Stimulated activated CD8-positive, alpha-beta memory T cell treated with anti-CD3 and anti-CD28 coated beads, Interleukin-7, amount 100 ng/mL, for 4 hours (primary cell): ENCODE measurements at places on chromosomes 16 and 17.

- no peak for DNase-seq
Measured at GRCh38 chr16:57240851-57241250, 4.2 kb upstream of the ARL2BP start.

GRCh38 chr16:88516601-88517061 is 53.6 kb upstream of the ZC3H18 start:
- no peak for DNase-seq

DNA sequence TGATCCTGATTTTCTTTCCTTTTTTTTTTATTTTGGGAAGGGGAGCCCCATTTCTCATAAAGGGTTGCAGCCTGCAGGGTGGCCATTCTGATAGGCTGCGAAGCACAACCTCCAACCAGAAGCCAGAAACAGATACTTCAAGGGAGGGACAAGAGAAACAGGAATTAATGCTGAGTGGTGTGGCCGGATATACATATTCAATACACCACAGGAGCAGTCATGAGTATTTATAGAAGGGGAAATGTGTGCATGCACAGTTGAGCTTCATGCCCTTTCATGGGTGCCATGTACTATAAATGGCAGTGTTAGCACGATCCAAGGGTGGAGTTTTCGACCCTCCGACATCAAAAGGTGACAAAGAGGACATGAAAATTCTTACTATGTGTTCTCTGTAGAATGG is 320.8 kb downstream of the CBLN1 start:
- no peak for DNase-seq

- no peak for DNase-seq
Measured at GRCh38 chr16:81140930-81141780, 45.0 kb upstream of the GCSH start.

DNA sequence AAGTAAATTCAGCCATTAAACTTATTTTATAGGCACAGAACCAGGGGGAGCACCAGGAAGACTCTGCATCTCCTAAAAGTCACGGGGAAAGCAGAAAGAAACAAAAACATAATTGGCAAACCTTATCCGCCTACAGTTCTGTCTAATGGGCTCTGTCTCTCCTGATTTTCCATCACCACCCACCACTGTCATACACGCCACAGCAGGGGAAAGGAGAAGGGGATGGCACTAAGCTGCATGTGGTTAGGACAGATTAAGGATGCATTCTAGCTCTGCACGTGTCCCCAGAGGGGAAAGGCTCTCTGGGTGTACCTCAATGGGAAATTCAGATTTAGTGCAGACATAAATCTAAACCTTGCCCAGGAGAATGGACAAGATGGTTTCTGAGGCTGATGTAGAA is 359.8 kb downstream of the TMEM114 start:
- no peak for DNase-seq

DNA sequence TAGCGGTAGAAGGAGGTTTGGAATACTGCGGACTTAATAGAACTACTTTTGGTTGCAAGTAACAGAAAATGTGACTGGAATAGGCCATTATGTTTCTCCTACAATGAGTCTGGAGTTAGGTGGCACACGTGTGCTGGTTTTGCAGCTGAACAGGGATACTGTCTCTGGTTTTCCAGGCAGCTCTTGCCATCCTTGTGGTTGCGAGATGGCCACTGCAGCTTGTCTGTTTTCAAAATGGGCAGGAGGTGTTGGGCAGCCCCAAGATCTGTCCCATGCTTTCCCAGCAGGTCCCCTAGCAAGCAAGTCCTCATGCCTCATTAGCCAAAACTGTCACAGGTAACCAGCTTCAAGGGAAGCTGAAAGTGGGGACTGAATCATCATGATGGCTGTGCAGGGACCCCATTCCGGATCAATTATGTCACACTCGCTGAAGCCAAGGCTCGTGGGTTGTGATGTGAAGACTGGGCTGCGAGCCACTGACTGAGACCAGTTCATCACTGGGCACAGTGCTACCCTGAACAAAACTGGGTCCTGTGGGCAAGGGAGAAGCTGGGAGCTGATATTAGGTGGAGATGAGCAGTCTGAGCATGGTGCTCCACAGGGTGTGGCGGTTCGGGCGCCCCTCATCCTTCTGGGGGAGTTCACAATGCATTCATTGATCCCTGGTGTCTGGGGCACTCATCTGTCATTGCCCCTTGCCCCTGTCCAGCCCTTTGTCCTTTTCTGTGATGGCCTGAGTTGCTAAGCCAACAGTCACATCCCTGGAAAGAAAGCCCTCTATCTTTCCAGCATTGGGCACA is 82.1 kb downstream of the KSR1 start:
- DNase-seq = no peak

GRCh38 chr16:61296814-61297213 is 739.4 kb downstream of the CDH8 start:
- no peak for DNase-seq

DNA sequence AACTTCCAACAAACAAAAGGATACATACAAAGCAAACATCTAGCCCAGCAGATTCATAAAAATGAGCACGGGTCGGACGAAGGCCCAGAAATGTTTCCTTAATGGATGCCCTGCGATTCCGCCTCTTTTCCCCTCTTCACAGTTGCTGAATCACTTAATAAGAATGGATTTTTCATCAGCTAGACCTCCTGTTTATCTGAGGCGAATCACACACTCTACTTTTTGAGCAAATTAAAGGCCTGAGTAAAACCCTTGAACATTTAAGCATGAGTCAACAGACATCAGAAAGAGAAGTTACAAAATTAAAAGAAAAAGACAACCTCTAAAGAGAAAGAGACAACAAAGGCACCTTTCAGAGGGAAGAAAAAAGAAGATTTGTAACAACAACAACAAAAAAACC is 44.7 kb downstream of the HS3ST3A1 start:
- no peak for DNase-seq

DNA sequence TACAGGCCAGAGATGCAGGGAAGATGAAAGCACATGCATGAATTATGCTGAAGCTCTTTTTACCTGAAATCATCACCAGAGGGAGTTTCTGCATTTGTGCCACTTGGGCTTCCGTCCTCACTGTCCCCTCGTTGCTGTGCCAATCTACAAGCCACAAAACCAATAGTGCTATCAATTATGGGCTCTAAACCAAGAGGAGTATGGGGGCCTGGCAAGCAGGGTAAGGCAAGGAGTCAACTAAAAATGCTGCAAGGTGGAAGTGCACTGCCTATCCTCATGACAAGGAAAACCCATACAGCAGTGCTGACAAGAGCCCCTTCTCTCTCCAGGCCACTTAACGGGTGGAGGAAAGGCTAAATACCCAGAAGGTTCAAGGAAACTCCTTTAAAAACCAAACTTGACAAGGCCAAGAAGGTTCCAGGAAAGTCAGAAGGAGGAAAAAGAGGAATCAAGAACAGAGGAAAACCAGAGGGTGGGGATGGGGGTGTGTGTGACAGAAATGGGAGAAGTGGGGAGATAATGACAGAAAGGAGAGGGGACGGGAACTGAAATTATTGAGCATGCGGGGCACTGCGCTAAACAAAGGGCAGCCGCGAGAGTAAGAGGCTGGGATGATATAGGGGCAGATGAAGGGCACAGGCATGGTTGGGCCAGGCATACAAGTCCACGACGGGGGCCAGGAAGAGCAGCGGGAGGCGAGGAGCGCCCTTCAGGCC is 674 bp downstream of the C17orf75 start:
- peak; percentile 12 for DNase-seq

GRCh38 chr16:71537643-71538042 is 11.4 kb downstream of the CHST4 start:
- DNase-seq = no peak

DNA sequence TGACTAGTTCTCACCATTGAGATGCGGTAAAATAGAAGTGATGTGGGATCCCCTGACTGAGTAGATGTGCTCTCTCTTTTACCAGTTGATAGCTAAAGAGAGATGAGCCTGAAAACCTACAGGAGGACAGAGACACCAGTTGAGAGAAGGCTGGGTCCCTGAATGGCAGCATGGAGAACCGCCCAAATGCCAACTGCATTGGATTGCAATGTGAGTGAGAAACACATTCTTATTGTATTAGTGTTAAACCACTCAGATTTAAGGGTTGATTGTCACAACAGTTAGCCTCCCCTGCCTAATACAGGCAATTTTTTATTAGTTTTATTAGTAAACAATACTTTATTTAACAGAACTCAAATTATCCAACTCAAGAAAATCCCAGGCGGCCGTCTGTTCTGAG is 61.2 kb downstream of the SPACA3 start:
- no peak for DNase-seq

- no peak for DNase-seq
Measured at GRCh38 chr17:55706808-55707773, 15.6 kb downstream of the TMEM100 start.

GRCh38 chr17:38428643-38429371 is 543 bp downstream of the ARHGAP23 start:
- no peak for DNase-seq

DNA sequence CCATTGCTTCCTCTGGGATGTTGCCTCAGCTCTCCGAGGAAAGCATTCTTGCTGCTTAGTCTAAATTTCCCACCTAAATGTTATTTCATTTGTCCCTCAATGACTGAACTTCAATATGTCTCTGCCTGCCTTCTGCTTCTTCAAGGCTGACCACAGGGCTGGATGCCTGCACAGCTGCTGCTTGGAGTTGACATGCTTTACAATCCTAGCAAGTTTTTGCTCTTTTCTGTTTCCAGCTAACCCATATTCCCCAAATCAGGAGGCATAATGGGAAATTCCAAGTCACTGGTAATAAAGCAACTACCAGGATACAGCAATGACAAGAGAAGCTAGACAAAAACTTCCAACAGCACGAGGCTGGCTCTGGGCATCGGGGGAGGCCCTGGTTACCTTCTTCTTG is 48.9 kb downstream of the GTF3C1 start:
- no peak for DNase-seq

DNA sequence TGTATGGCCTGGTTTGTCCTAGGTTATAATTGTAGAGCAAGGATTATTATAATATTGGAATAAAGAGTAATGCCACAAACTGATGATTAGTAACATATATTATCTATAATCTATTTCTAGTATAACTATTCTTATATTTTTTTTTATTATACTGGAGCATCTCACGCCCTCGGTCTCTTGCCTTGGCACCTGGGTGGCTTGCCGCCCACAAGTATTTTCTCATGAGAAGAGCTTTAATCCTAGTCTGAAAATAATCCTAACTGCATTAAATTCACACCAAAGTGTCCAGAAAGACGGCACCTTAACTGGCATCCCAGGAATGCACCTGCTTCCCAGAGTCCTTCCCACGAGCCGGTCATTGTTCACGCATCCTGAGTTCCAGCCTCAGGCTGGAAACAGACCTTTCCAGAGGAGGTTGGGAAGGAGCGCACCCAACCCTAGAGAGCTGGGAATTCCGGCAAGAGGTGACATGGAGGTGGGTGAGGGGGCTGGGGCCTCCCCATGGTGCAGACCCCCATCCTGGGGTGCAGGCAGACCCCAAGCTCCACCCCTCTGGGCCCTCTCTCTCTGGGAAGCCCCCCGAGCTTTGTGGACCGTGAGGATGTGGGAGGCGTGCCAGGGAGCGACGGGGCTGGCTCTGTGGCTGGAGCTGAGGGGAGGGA is 15.9 kb downstream of the CHMP1A start:
- no peak for DNase-seq

GRCh38 chr17:18225642-18226283 is 328 bp downstream of the LLGL1 start:
- DNase-seq = no peak

DNA sequence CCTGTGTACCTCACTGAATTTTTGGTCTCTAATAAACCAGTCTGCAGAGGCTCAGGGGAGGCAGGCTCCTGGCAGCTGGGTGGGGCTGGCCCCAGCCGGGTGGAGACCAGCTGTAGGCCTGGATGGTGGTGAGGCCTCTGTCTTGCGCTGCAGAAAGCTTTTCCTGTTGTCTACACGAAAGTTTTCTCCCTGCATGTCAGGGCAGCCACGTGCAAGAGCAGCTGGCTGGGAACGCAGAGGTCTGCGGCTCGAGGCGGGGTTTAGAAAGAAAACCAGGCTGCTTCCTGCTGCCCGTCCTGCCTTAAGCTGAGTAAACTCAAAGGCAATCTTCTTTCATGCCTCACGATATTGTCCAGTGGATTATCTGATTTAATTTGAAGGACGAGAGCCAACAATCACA is 2.4 kb downstream of the SERPINF1 start:
- DNase-seq = peak; percentile 29

- DNase-seq = no peak
Measured at GRCh38 chr17:15998031-15998562, 1.4 kb downstream of the ZSWIM7 start.

- peak; percentile 54 for DNase-seq
Measured at GRCh38 chr16:1706386-1707192, 594 bp downstream of the MAPK8IP3 start.

DNA sequence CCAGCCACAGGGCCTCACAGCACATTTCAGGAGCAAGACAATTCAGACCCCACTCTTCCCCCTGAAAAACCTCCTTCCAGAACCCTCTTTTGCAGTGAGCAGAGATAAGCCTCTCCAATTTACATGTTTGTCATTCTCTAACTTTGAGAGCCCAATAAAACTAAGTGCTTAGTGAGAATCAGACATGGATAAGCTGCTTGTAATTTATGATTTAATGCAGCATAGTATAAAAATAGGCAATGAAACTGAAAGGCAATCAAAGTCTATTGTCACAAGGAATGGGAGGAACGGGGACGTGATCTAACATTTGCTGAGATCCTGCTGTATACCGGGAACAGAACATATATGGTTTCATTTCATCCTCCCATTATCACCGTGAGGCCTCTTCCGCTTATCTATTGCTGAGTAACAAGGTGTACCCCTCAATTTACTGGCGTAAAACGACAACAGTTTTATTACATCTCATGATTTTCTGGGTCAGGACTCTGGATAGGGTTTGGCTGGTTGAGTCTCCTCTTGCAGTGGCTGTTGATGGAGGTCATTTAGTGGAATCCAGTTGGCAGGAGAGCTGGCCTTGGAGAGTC is 597.4 kb downstream of the MAF start:
- no peak for DNase-seq

GRCh38 chr17:61205401-61205800 is 194.2 kb upstream of the TBX2 start:
- no peak for DNase-seq

GRCh38 chr17:19386051-19386929 is 700 bp downstream of the MFAP4 start:
- DNase-seq = no peak

DNA sequence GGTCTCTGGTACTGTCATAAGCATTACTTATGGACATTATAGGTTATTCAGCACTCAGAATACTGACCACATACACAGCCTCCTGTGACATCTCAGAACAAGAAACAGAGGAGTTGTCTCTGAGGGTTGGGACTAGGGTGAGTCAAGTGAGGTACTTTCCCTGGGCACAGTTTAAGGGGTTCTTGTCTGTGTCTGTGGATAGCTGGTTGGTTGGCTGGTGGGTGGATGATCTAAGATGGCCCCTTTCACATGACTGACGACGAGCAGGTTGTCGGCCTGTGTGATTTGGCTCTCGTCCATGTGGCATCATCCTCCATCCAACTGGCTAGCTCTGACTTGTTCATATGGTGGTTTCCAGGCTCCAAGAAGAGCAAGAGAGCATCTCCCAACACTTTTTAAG is 163.9 kb downstream of the PRKCB start:
- no peak for DNase-seq
